ENCODE measurements at places on chromosomes 11 and 22. TPM values are rescaled to one million over a fixed set of nuclear protein-coding genes. Genes with fewer than 3 reads are reported as not detected.

The SLC22A12 gene
- not detected for polyA plus RNA-seq

GRCh38 chr11:18393581-18394274 lies 635 bp upstream of the LDHA start:
- peak overlapping the region; percentile 98 for H3K27ac ChIP-seq
- H3K4me3 ChIP-seq: peak overlapping the region; percentile 98
- DNase-seq: no peak
- H3K4me1 ChIP-seq: peaks cover 14% of the 10 kb centered on the region
- peaks cover 16% of the 10 kb centered on the region for H3K36me3 ChIP-seq

DNA sequence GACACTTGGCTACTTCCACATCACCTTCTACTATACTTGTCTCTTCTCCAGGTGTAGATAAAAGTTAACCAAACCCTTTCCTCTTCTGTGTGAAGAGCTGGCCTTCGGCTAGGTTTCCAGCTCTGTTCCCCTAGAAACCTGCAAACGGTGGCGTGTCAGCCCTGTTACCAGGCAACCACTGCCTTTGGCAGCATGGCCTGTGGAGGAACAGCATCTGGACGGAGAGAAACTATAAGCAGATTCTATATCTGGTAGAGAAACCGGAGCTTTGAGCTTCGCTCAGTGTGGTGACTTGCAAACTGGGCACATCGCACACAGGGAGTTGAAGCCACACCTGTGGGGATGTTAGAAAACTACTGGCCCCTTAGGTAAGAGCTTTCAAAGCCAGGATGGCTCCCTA lies 35.9 kb downstream of the ARAP1 start:
- H3K36me3 ChIP-seq: peaks cover 36% of the 10 kb centered on the region
- no peaks in the 10 kb centered on the region for H3K27me3 ChIP-seq
- H3K27ac ChIP-seq: peak overlapping the region; percentile 74
- H3K4me3 ChIP-seq: no peak overlapping the region

DNA sequence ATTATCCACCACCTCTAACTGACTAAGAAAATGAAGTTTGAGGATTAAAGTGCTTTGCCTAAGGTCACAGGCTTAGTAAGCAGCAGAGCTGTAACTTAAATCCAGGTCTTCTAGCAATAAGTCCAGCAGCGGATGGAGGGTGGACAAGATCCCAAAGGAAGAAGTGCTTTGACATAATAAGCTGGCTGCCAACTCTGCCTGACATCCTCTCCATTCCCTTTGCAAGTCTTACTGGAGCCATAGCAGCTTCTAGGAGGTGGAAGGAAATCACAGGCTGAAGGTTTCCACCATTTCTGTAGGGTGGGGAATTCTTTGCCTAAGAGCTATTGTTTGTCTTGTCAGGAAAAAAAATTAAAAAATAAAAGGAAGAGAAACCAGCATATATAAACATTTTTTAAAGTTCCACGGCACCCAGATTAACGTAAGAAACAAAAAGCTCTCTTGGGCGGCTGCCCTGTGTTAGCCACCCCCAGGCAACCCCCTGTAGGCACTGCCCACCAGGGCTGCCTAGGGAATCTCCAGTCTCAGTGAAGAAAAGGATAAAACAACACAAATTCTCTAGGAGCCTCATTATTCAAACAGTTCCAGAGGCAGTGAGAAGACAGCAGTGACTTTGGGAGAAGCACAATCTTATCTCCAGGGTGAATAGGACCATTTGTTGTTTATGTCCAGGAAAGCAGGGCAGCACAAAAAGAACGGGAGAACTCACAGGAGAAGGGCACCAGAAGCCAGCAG lies 380.8 kb upstream of the CADM1 start:
- H3K36me3 ChIP-seq: no peaks in the 10 kb centered on the region
- no peak overlapping the region for H3K27ac ChIP-seq
- peak; percentile 23 for DNase-seq

The CARD18 gene
- polyA plus RNA-seq: not detected

All from muscle of leg (tissue), 16 donors.